ENCODE measurements at places on chromosomes 4 and X.

DNA sequence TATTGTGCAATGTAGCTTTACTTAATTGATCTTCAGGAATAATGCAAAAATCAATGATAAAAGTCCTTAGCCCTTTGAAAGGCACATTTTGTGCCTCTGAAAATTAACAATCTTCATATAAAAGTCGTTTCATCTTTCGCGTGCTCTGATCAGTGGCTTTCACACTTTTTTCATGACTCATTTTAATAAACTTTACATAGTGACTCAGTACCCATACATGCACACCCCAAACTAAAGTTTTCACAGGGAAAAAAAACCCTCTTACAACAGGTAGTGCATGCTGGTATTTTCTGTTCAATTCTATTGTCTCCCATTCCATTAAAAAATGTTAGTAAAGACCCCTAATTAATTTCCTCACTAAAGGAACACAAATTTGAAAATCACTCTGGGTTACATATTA lies 21.5 kb downstream of the RWDD4 start:
- no peak for DNase-seq

DNA sequence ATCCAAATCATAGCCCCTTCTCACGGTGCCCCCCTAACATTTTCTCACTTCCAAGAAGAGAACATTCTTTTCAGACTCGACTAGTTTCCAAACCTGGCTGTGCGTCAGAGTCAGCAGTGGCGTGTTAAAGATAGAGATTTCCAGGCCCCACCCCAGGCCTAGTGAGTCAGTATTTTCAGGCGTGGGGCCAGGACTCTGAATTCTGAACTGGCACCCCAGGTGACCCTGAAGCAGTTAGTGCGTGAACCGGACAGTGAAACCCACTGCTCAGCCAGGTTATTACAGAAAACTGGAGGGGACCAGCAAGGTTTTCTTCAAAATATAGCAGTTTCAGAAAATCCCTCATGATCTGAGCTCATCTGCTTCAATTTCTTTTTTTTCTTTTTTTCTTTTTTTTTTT lies 35.0 kb upstream of the BCOR start:
- DNase-seq, result no peak

DNA sequence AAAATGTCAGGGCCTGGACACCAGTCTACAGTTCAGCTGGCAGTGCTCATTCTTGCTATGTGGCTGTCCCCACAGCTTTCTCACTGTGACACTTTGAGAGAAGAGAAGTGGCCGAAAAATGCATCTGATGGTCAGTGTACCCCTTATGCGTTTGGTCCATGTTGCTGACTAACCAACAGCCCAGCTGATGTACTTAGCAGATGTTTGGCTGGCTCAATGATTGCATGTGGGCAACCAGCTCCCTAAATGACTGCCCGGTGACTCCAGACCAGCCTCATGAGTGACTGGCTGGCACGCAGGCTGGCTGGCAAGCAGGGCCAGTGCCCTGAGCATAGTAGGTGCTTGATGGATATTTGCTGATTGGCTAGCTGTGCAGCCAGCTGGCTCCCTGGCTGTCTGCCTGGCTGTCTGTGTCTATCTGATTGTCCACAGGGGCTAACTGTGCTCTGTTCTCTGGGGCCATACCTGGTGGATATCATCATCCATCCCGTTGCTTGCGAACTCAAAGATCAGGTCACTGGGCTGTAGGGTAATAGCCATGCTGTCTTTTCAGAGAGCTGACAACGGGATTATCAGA lies 29.4 kb downstream of the ELF4 start:
- no peak for DNase-seq

GRCh38 chrX:97609357-97609756 lies 725.6 kb downstream of the RPA4 start:
- no peak for DNase-seq

DNA sequence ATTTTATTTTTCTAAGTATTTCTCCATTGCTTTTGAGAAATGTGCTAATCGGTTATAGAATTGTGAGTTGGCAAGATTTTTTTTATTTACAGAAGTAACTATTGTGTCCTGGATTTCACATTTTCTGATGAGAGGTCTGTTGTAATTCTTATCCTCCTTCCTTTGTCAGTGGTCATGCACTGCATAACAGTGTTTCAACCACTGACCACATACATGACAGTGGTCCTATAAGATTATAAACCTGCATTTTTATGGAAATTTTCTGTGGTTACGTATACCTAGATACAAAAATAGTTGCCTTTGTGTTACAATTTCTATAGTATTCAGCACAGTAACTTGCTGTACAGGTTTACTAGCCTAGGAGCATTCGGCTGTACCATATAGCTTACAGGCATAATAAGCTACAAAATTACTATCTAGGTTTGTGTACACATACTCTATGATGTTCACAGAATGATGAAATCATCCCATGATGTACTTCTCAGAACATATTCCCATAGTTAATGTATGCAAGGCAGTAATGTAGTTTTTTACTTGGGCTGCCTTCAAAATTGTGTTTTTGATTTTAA lies 47.8 kb downstream of the APELA start:
- no peak for DNase-seq

GRCh38 chr4:180680305-180680704 lies 1562.9 kb upstream of the TENM3 start:
- no peak for DNase-seq

GRCh38 chr4:88242144-88242543 lies 42.2 kb downstream of the PPM1K start:
- no peak for DNase-seq

GRCh38 chrX:153562546-153562945 lies 36.4 kb downstream of the CCNQ start:
- DNase-seq, result no peak

GRCh38 chr4:182555997-182556418 lies 312.8 kb downstream of the TENM3 start:
- no peak for DNase-seq

DNA sequence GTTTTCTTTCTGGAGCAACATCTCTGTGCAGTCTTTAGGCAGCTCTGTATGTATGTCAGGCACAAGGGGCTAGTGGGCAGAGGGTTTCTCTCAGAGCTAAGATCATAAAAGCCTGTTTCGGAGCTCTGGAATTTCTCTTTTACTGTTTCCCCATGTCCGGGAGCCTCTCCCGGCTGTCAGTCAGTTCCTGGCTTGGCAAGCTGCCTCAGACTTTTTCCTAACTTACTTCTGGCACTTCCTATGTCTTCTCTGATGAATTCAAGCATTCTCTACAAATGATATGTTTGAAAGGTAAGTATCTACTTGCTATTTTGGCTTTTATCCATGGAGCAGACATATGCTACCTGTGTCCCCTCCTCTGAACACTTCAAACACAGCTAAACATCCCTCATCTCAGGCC lies 129.3 kb upstream of the PGRMC2 start:
- no peak for DNase-seq

DNA sequence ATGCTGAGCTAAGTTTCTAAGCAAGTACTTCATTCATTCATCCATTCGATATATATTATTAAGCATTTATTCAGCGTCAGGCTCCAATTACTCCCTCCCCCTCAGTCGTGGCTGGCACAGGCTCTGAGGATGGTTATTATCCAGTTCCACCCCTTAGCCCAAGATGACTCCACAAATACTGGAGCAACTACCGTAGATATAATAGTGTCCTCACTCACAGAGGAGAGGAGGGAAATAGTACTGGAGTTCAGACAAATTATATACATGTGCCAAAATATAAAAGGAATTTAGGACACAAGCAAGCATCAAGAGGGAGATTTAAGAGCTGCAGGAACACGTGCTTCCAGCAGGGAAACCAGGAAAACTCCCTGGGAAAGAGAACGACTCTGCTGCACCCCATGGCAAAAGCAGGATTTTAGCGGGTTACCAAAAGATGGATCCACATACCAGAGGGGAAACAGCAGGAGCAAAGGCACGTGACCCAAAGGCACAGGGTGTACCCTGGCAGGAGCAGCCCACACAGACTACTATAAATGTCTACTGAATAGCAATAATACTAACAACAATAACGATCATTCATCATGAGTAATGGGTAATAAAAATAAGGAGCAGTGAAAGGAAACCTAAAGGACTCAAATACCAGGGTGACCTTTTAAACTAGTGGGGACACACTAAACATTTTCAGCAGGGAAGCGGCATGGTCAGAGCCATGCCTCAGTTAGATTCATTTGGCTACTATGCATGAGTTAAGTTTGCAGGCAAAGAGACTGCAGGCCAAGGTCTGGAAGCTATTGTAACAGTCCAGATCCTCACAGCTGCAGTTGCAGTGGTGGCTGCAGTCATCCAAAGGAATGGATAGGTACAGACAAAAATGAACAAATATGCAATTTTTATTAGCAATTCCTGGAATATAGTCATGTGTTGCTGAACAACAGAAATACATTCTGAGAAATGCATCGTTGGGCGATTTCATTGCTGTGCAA lies 153.7 kb downstream of the APBB2 start:
- no peak for DNase-seq

GRCh38 chr4:185404031-185404430 lies 7.4 kb downstream of the ANKRD37 start:
- DNase-seq, result no peak

DNA sequence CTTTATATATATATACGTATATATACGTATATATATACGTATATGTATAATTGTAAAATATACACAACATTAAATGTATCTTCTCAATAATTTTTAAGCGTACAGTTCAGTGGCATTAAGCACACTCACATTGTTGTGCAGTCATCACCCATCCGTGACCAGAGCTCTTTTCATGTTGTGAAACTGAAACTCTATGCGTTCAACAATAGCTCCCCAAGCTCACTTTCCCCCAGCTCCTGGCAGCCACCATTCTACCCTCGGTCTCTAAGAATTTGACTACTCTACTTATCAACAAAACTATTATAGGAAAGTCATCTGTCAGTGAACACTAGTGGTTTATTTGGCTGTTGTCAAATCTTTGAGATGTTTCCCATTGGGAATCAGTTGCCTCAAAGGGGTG lies 621.8 kb upstream of the GALNT7 start:
- no peak for DNase-seq

DNA sequence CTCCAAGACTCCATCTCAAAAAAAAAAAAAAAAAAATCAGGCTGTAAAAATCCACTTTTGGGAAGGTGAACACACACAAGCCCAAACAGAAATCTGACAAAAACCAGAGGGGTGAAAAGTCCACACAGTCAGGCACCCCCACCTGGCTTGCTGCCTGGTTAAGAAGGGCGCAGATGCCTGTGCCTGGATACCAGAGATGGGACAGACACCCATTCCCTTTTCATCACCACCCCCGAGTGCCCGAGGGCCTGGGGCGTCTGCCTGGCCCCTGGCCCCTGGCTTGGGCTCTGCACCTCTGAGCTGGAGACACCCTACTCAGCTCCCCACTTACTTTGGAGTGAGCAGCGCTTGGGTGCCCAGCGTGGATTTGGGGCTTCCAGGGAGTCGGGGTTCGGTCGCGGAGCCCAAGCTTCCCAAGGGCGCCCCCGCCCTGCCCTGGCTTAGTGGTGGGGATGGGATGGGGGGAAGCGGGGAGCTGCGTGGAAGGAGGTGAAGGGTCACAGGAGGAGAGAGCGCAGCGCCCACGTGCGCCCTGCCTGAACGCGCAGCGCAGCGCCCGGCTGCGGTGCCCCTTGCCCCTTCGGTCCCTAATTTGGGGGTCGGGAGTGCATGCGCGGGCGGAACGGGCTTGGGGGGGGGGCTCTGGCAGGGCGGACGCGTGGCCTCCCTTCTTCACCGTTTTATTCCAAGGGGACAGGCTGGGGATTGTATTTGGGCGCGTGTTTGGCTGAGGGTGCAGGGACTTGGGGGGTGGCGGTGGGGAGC lies 11.3 kb downstream of the SHOX start:
- DNase-seq, result no peak
